ENCODE measurements at places on chromosomes 6 and 20. TPM values are rescaled to one million over a fixed set of nuclear protein-coding genes. Genes with fewer than 3 reads are reported as not detected.

DNA sequence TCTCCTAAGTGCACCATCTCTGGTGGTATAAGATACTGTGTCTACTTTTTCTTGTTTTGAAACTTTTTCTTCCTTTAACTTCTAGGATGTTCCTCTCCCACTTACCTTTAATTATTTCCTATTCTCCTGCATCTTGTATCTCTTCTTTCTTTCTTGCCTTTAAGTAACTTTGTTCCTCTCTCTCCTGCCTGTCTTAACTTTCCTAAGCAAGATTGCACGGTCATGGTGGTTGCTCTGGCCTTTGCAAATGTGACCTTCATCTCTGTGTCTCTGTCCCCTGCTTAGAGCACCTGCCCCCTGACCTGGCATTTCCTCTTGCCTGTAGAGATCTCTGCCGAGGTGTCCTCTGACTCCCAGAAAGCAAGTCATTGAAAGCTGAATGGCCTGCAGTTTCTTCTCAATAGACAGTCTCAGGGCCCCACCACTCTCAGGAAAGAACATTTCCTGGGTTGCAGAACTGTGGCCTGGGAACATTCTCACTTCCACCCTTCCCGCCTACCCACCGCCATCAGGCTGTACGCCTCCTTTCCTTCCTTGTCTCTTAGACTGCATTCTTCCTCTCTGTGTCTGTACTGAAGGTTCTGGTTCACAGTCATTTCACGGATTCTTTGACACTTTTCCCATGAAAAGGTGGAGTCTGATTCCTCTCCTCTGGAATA is 12.8 kb downstream of the ZDHHC14 start:
- no peaks in the 10 kb centered on the region for H3K36me3 ChIP-seq
- DNase-seq = no peak
- H3K4me3 ChIP-seq = no peak overlapping the region

DNA sequence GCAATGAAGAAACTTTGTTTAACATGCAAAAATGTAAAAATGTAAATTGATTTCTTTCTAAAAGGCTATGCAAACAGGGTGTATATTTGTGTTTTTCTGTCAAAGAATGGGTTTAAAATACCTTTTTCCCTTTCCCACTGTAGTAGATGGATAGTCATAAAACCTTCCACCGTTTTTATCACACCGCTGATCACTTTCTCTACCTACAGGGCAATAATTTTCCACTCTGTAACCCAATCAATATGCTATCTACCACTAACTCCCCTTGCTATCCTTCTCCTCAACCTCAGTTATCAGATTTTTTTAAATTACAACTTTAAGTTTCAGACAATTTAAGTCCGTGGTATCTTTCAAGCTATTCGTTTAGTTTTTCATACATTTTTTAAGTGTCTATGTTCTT is 91.4 kb upstream of the ARID1B start:
- H3K27me3 ChIP-seq = no peaks in the 10 kb centered on the region
- DNase-seq = no peak
- H3K27ac ChIP-seq = peak overlapping the region; percentile 97
- peaks cover 18% of the 10 kb centered on the region for H3K4me1 ChIP-seq
- peak overlapping the region; percentile 68 for H3K4me3 ChIP-seq
- no peaks in the 10 kb centered on the region for H3K36me3 ChIP-seq

SLC52A3 gene
- total RNA-seq = 7.2 TPM

DNA sequence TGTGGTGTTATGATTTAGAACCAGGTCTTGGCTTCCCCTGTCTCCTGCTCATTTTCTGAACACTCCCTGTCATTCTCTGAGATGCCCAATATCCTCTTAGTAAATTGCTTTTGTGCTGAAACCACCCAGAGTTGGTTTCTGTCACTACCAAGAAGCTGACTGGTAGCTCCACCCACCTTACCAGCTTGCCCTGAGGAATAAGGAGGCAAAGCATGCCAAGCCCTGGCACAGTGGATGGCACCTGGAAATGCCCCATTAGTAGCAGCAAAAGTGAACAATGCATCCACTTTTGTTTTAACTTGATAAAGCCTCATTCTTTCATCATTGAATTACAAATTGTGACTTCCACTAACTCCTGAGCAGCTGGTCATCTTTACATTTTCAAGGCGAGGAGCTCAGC is 157.7 kb downstream of the CDC5L start:
- H3K36me3 ChIP-seq = no peaks in the 10 kb centered on the region
- no peaks in the 10 kb centered on the region for H3K4me1 ChIP-seq
- H3K27ac ChIP-seq = no peak overlapping the region
- H3K4me3 ChIP-seq = no peak overlapping the region

GRCh38 chr6:141562851-141563763 is 569.6 kb upstream of the GJE1 start:
- H3K4me1 ChIP-seq = peaks cover 8% of the 10 kb centered on the region
- no peaks in the 10 kb centered on the region for H3K27me3 ChIP-seq
- DNase-seq = peak; percentile 49
- no peak overlapping the region for H3K4me3 ChIP-seq

GRCh38 chr6:87082160-87082721 is 12.7 kb downstream of the CGA start:
- no peak overlapping the region for H3K4me3 ChIP-seq
- H3K27ac ChIP-seq = no peak overlapping the region
- no peaks in the 10 kb centered on the region for H3K4me1 ChIP-seq
- no peaks in the 10 kb centered on the region for H3K27me3 ChIP-seq

TMEM170B gene
- total RNA-seq = 2.6 TPM

DNA sequence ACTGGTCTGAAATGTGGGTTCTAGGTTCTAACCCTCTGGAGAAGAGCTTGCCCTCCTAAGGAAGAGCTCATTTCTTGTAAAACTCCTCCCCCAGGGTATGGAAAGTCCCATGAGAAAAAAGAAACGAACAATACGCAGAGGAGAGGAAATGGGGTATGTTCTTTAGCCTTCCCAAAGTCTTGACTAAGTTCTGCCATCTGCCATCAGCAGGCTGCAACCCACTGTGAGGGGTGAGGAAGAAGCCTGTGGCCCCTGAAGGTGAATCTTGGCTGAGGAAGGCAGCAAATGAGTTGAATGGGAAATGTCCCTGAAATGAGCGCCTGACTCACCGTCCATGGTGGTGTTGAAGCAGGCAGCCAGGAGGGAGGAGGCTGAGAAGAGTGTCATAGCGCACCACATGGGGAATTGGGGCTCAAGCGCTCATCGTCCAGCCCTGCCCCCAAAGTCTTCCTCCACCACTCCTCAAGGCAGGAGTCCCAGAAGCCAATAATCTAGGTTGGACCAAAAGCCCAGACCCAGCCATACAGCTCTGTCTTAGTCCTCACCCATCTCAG is 10.4 kb upstream of the MATN4 start:
- no peak for DNase-seq
- H3K4me1 ChIP-seq = peaks cover 35% of the 10 kb centered on the region
- H3K27me3 ChIP-seq = peaks cover 38% of the 10 kb centered on the region
- no peaks in the 10 kb centered on the region for H3K36me3 ChIP-seq

Data from transverse colon (tissue), 4 donors.